Left ventricle myocardium superior (tissue), 1 donor: ENCODE measurements at places on chromosomes 11 and 22. TPM values are rescaled to one million over a fixed set of nuclear protein-coding genes. Genes with fewer than 3 reads are reported as not detected.

GRCh38 chr11:111354601-111354891 is 24.5 kb downstream of the POU2AF1 start:
- DNase-seq, result no peak

DNA sequence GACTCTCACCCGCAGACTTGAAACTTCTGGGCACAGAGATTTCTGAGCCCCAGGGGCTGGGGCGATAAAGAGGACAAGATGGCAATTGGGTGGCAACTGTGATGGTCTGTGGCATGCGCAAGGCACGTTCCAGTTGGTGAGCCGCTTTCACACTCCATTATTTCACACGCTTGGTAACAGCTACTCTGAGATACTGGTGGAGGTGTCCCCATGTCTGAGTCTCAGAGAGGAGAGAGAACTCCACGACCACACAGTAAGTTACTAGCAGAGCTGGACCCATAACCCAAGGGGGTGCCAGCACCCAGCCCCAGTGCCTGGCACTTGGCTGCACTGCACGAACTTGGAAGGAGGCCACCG is 6.0 kb upstream of the KCNJ4 start:
- no peak for DNase-seq

- DNase-seq, result no peak
Measured at GRCh38 chr11:2298795-2299761, 2.6 kb downstream of the C11orf21 start.

DNA sequence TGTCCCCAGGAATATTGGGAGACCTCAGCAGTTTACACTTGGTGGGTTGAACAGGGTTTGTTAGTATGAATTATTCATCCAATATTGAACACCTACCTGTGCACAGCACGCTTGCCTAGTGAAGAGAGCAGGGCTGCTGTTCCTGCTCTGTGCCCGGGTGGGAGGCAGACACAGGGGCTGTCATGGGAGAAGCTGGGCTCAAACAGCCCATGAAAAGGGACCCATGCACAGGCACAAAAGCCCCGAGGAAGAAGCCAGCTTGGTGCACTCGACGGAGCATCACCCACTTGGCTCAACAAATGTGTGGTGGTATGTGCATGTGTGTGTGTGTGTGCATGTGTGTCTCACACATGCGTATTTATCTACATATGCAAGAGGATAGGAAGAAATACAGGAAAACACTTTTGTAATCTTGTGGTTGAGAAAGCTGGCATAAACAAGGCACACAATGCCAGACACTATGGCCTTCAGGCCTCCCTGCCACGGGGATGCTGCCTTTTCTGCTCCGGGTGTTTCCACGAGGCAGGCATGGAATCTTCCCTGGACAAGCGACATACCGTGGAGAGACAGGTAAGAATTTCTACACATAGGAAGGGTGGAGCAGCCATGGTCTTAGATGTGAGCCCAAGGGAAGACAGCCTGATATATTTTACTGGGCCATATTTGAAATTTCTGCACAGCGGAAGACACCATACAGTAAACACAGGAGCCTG is 5.0 kb upstream of the APOBEC3A start:
- no peak for DNase-seq

- no peak for DNase-seq
Measured at GRCh38 chr11:7501251-7501650, 12.5 kb upstream of the PPFIBP2 start.

- no peak for DNase-seq
Measured at GRCh38 chr11:46565232-46565840, 28.5 kb downstream of the AMBRA1 start.

- DNase-seq, result no peak
Measured at GRCh38 chr11:91625495-91625894, 599.1 kb upstream of the FAT3 start.

- DNase-seq, result no peak
Measured at GRCh38 chr11:86938900-86939880, 16.0 kb downstream of the FZD4 start.

GRCh38 chr11:59025097-59025496 is 61.0 kb upstream of the GLYATL1B start:
- DNase-seq, result no peak

Gene SLC35C1
- 5.1 TPM for total RNA-seq

Gene TSGA10IP
- not detected for total RNA-seq

Gene PRR33
- total RNA-seq, result 4.4 TPM

Gene SPTY2D1
- total RNA-seq, result 9.4 TPM

Gene LSP1
- 22.9 TPM for total RNA-seq

Gene SCGB2A2
- total RNA-seq, result not detected
